ENCODE measurements at places on chromosomes 11 and 22.

DNA sequence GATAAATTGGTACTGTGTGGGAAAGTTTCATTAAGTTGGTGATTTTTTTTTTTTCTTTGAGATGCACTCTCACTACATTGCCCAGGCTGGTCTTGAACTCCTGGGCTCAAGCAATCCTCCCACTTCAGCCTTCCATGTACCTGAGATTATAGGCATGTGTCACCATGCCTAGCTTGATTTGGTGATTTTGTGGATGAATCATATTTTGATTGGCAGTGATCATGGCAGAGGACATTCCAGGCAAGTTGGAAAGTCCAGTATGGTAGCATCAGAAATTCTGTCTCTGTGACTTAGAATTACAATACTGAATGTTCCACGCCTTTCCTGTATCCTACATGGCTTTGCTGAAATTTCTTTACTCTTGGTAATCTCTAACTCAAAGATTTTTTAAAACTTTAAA, 49.4 kb downstream of the HORMAD2 start:
- H3K36me3 ChIP-seq = no peaks in the 10 kb centered on the region
- no peaks in the 10 kb centered on the region for H3K27me3 ChIP-seq
- no peak for DNase-seq

DNA sequence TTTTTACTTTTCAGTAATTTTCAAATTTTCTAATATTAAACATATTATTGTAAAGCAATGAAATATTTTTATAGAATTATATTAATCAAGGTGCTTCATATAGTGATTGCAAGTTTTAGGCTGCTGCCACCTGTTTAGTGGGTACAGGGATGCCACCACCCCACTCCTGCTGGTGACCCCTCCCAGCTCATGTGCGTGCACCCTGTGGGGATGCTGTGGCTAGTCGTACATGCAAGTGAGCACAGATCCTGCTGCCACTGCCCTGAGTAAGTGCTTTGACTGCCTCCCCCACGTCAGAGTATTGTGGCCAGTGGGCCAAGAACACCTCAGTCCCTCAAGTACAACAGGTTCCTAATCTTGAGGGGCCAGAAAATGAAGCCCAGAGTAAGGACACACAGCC, 320.1 kb upstream of the DDI1 start:
- H3K4me3 ChIP-seq = no peak overlapping the region
- H3K27me3 ChIP-seq = no peaks in the 10 kb centered on the region
- no peaks in the 10 kb centered on the region for H3K4me1 ChIP-seq
- no peak for DNase-seq

DNA sequence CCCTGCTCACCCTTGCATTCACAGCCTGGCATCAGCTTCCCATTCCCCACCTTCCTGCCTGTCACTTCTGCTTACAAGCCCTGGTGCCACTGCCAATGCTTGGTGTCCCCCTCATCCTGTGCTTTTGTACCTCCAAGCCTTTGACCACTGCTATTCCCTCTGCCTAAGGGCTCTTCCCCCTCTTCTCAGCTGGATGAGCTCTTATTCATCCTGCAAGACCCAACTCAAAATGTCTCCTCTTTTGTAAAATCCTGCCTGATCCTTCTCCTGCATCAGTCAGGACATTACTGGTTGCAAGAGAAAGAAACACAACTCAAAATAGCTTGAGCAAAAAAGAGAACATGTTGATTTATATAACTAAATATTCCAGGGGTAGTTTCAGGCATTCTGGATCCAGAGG, 66.9 kb upstream of the TCF20 start:
- H3K27ac ChIP-seq = no peak overlapping the region
- H3K4me3 ChIP-seq = no peak overlapping the region
- no peak for DNase-seq
- no peaks in the 10 kb centered on the region for H3K4me1 ChIP-seq
- peaks cover 10% of the 10 kb centered on the region for H3K27me3 ChIP-seq
- H3K36me3 ChIP-seq = no peaks in the 10 kb centered on the region

DNA sequence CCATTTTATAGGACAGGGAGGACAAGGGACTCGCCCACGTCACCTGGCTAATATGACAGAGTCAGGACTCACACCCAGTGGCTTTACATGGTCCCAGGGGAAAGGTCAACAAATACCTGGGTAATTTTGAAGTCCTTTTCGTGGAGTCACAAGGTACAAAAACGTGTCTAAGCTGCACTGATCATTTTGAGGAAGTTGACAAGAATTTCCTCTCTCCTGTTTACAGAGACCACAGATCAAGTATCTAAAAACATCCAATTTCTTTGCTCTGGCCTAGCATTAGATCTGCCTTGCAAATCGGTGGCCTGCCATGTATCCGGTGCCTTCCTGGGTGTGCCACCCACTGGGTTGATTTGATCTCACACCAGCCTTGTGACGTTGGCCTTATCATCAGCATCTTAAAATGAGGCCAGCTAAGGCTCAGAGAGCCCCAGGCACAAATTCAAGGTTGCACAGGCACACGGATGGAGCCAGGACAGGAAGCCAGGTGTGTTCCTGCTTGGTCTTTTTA, 17.6 kb downstream of the GDPD5 start:
- no peak overlapping the region for H3K4me3 ChIP-seq
- H3K36me3 ChIP-seq = no peaks in the 10 kb centered on the region
- no peak for DNase-seq
- no peak overlapping the region for H3K27ac ChIP-seq
- peaks cover 2% of the 10 kb centered on the region for H3K27me3 ChIP-seq

GRCh38 chr11:2653930-2654739, 45.7 kb downstream of the KCNQ1OT1 start:
- H3K36me3 ChIP-seq = no peaks in the 10 kb centered on the region
- DNase-seq = no peak
- no peaks in the 10 kb centered on the region for H3K27me3 ChIP-seq
- no peak overlapping the region for H3K4me3 ChIP-seq
- peaks cover 7% of the 10 kb centered on the region for H3K4me1 ChIP-seq

- H3K4me3 ChIP-seq = no peak overlapping the region
- no peaks in the 10 kb centered on the region for H3K4me1 ChIP-seq
- DNase-seq = no peak
- no peaks in the 10 kb centered on the region for H3K36me3 ChIP-seq
- H3K27ac ChIP-seq = no peak overlapping the region
Observed at GRCh38 chr11:81219661-81220060, 1514.0 kb downstream of the FAM181B start.

DNA sequence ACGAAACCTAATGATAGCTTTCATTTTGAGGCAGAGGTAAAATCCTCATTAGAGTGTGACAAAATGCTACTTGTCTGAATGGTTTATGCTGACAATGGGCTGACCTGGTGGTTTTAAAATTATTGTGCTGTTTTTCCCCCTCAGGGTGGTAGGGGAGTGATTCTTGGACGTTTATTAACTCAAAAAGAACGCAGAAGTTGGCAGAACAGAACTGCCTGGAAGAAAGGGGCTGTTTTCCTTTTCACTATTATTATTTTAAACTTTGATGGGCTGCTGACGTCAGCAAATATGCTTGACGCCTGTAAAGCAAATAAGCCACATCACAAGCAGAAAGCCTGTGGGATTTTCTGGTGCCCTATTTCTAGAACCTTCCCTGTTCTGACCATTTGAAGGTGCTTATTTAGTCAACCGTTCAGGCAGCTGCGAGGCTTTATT, 4.0 kb downstream of the RASSF10 start:
- peaks cover 5% of the 10 kb centered on the region for H3K4me1 ChIP-seq
- H3K36me3 ChIP-seq = no peaks in the 10 kb centered on the region
- H3K4me3 ChIP-seq = no peak overlapping the region
- H3K27me3 ChIP-seq = peaks cover 68% of the 10 kb centered on the region

DNA sequence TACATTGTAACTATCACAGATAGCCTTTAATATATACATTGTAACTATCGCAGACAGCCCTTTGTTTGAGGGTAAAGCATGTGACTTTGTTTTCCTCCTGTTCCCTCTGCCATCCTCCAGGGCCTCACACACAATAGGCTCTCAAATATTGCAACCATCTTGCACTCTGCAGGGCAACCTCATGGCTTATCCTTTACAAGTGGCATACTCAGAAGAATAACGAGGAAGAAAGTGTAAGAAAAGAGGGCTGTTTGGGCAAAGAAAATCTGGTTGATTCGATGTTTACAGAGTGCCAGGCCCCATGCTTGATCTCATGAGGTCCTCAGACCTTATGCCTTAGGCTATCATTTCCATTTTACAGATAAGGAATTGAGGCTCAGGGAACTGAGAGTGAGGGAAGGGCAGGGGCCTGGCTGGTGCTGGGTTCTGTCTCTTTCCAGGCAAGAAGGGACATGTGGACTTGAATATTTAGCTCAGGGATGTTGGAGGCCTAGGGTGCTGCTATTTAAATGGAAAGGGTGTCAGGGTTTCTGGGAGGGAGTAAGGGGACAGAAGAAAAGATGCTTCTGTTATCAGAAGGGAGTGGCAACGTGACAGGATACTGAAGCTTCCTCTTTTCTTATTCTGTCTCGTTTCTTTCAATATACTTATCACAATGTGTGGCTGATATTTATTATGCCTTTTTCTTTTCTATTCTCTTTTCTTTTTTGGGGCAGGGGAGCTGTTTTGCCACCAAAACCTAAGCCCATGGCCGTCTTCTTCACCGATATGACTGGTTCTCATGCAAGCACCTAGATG, 1.1 kb upstream of the SAMM50 start:
- peak overlapping the region; percentile 88 for H3K4me3 ChIP-seq
- peak overlapping the region; percentile 78 for H3K27ac ChIP-seq
- no peak for DNase-seq
- H3K27me3 ChIP-seq = no peaks in the 10 kb centered on the region
- H3K36me3 ChIP-seq = no peaks in the 10 kb centered on the region

DNA sequence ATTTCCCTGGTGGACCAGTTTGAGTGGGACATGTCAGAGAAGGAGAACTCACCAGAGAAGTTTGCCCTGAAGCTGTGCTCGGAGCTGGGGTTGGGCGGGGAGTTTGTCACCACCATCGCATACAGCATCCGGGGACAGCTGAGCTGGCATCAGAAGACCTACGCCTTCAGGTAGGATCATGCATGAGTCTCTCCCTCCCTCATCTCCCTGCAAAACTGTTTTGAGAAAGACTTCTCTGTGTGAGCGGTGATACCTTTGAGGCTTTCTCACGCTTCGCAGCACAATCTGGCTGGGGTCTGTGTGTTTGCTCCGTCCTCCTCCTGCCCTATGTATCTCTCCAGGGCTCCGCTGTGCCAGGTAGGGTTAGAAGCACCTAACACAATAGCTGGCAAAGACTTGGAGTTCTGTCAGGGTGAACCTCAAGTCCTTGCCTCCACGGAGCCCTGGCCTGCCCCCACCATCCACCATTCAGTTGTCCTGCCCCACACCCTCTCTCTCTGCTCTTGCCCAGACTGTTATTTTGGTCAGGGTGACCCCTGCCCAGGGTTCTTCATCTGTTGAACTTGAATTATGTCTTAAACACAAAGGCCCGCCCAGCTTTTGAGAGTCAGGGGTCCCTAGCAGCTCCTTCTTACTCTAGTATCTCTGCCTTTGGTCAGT, 13.4 kb downstream of the DERL3 start:
- H3K27me3 ChIP-seq = no peaks in the 10 kb centered on the region
- H3K4me3 ChIP-seq = no peak overlapping the region
- H3K27ac ChIP-seq = peak overlapping the region; percentile 22

DNA sequence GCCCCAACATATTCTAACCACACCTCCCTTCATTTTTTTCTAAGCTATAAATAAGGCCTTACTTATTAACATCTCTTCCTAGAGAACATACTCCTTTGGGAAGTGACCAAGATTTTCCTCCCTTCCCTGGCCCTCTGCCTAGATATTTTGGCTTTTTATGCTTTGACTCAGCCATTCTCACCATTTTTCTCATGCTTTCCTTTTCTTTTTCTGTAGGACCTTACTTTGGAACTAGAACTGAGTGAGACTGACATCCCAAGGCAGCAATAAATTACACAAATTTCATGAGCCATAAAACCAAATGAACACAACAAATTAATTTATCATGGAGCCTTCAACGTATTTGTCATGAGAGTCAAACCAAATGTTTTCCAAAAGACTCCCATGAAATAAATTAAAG, 142.7 kb upstream of the CTSC start:
- DNase-seq = peak; percentile 91
- peak overlapping the region; percentile 43 for H3K27ac ChIP-seq
- peaks cover 16% of the 10 kb centered on the region for H3K4me1 ChIP-seq
- no peaks in the 10 kb centered on the region for H3K27me3 ChIP-seq
- H3K36me3 ChIP-seq = no peaks in the 10 kb centered on the region

- H3K4me3 ChIP-seq = no peak overlapping the region
- H3K27me3 ChIP-seq = no peaks in the 10 kb centered on the region
- no peak for DNase-seq
- H3K4me1 ChIP-seq = no peaks in the 10 kb centered on the region
- no peak overlapping the region for H3K27ac ChIP-seq
- no peaks in the 10 kb centered on the region for H3K36me3 ChIP-seq
Observed at GRCh38 chr11:60631944-60632343, 67.5 kb upstream of the MS4A8 start.

- DNase-seq = no peak
- no peak overlapping the region for H3K4me3 ChIP-seq
- peaks cover 15% of the 10 kb centered on the region for H3K27me3 ChIP-seq
Observed at GRCh38 chr22:45019861-45020655, 10.3 kb upstream of the PHF21B start.

DNA sequence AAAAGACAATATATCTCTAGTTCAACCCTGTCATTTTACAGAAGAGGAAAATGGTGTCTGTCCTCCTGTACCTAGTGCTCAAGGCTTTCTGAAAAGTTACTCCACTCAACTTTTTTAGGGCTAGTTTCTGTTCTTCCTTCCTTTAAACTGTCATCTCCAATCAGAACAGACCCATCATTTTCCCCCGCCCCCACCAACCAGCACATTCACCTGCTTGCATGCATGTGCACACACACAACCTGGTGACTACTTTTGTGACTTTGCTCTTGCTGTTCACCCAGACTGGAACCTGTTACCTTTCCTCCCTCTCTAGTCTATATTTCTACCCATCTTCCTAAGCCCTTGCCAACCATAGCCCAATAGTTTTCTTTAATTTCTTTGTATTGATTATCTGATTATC, 5.6 kb downstream of the FBXO7 start:
- H3K4me1 ChIP-seq = no peaks in the 10 kb centered on the region
- H3K4me3 ChIP-seq = no peak overlapping the region
- peaks cover 4% of the 10 kb centered on the region for H3K36me3 ChIP-seq
- no peaks in the 10 kb centered on the region for H3K27me3 ChIP-seq
- no peak for DNase-seq

All from astrocyte (in vitro differentiated cells and primary cell).